ENCODE measurements at places on chromosomes 13 and 19.
A peak's percentile ranks its signal among the peaks of the same experiment; 100 is the strongest.

DNA sequence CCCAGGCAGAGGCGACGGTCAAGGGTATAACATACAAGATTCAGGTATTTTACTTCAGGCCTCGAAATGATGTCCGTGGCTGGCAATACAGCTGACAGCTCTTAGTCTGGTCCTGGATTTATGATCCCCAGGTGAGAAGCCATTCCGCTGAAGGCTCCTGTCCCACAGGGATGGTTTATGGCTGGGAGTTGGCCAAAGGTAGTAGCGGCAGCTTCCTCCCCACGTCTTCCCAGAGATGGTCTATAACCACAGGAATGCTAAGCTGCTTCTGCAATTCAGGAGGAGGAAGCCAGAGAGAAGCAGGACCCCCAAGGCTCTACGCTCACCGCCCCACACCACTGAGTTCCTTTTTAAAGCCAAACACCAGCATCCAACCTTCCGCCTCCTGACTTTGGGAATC, 27.1 kb downstream of the OLFM2 start:
- no peak for DNase-seq

DNA sequence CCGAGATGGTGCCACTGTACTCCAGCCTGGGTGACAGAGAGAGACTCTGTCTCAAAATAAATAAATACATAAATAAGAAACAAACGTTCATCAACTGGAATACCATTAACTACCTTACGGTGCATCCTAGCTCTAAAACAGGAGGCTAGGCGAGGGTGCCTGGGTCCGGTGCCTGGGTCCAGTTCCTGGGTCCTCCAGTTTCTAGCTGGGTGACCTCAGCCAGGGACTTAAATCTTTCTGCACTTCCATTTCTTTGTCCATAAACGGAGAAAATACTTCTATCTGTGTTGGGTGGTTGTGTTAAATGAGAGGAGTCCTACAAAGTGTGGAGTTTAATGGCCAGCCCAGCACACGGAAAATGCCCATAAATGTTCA, 34.0 kb downstream of the RFX2 start:
- no peak for DNase-seq

DNA sequence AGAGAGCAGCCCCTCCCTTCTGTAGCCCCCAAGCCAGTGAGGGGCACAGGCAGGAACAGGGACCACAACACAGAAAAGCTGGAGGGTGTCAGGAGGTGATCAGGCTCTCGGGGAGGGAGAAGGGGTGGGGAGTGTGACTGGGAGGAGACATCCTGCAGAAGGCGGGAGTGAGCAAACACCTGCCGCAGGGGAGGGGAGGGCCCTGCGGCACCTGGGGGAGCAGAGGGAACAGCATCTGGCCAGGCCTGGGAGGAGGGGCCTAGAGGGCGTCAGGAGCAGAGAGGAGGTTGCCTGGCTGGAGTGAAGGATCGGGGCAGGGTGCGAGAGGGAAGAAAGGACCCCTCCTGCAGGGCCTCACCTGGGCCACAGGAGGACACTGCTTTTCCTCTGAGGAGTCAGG, 4.2 kb downstream of the KLK3 start:
- DNase-seq: no peak

DNA sequence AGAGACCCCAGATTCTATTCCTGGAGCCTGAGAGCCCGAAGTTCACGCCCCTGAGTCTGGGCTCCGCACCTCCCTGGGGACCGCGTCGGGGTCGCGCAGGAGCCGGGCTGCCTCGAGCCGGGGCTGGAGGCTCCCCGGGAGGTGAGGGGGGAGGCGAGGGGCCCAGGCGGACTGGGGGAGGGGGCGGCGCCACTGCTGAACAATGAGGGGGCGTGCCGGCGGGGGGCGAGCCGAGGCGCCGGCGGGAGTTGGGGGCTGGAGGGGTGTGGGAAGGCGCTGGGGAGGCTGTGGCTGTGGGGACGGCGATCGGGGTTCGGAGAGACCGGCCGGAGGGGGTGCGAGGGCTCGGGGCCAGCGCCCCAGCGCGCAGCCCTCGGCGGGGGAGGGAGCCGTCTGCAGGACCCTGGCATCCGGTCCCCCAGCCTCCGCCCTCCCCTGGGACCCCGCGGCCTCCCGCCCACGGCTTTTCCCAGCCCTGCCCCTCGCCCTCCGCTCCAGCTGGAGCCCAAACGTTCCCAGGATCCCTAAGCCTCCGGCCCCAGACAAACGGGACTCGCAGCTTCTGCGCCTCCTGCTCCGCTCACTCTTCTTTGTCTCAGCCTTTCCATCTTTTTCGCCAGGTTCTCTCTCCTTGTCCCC, 922 bp downstream of the PLEKHG2 start:
- DNase-seq: no peak

- DNase-seq: no peak
These were observed 72.0 kb upstream of the KCTD15 start for GRCh38 chr19:33724721-33725060.

DNA sequence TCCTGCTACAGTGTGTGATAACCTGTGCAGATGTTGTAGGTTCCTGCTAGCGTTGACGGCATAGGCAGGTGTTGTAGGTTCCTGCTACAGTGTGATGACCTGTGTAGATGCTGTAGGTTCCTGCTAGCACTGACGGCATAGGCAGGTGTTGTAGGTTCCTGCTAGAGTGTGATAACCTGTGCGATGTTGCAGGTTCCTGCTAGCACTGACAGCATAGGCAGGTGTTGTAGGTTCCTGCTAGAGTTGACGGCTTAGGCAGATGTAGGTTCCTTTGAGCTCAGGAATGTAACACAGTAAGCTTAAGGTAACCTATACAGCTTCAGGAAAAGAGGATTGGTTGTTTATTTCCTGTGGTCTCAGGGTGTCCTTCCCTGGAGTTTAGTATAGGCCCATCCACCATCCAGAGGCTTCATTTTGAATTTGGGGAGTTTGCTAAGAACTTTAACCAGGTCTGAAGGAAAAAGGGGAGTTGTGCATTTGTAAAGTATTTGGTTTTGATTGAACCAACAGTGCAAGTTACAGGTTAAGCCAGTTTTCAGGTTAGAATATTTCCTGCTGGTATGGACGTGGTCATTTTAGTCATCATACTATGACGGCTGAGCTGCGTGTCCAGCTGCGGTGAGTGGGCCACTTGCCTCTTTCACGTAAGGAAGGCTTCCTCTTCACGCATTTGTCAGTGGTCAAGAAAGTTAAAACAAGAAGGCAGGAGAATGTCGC, 53.8 kb downstream of the ATP11A start:
- no peak for DNase-seq

GRCh38 chr13:97174638-97175037, 47.5 kb upstream of the MBNL2 start:
- no peak for DNase-seq

- no peak for DNase-seq
These were observed 70.7 kb upstream of the MYCBP2 start for GRCh38 chr13:77397636-77398035.

DNA sequence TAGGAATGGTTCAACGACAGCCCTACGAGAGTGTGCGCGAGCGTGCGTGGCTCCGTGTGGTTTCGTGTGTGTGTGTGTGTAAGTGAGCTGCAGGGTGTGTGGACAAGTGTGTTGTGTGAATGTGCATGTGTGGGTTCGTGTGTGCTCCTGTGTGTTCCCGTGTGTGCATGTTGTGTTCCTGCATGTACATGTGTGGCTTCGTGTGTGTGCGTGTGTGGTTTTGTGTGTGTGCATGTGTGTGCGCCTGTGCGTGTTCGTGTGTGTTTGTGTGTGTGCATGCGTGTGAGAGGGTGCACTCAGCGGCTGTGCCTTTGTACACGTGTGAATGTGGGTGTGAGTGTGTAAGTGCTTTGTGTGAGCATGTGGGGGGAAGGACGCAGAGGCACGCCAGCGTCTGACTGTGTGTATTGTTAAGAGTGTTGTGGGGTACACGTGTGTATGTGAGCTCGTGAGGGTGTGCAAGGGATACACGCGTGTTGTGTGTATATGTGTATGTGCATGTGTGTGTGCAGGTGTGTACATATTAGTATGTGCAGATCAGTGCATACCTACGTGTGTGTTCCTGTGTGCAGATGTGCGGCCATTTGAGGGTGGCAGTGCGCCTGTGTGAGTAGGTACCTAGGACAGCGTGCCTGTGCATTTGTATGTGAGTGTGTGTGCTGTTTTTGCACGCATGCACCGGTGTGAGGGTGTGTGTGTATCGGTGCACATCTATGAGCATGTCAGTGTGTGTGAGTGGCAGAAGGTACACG, 24.3 kb upstream of the ONECUT3 start:
- no peak for DNase-seq

- no peak for DNase-seq
These were observed 120.4 kb downstream of the FOXO1 start for GRCh38 chr13:40546047-40546446.

DNA sequence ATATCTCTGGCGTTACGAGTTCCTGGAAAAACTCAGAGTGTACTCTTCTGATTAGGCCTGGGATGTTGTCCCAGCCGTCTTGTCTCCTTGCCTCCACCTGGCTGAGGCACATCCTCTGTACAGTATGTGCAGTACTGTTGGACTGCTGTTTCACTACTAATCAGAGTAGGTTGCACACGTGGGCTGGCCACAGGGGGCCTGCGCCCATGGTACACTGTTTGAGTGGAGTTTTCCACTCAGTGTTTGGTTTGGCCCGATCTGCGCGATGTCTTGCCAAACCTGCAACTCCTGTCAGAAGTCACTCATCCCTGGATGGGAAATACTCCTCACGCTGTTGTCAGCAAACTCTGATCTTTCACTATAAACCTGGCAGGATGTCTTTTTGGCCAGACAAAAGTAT, 189.6 kb upstream of the CSNK1A1L start:
- no peak for DNase-seq

- no peak for DNase-seq
These were observed 5.8 kb downstream of the EIF3K start for GRCh38 chr19:38624822-38625221.

DNA sequence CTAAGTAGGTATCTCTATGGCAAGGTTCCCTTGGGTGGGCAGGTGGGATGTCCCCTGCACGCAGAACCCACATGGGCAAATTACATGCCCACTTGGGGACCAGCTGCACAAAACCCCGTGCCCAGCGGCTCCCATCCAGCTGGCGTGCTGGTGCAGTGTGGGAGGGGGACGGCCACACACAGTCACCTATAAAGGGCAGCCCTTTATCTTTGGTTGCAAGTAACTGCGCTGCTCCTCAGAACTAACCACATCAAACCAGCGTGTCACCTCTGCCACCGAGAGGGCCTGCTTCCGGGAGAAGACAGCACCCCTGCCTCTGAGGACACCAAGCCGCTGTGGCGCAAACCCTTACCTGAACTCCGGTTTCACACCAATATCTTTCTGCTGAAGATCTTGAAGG, 32.2 kb downstream of the ANKRD27 start:
- DNase-seq: peak; percentile 66

GRCh38 chr19:51094696-51095279, 12.1 kb upstream of the KLK14 start:
- DNase-seq: peak; percentile 41

- no peak for DNase-seq
These were observed 8.6 kb upstream of the MKNK2 start for GRCh38 chr19:2059422-2060201.

DNA sequence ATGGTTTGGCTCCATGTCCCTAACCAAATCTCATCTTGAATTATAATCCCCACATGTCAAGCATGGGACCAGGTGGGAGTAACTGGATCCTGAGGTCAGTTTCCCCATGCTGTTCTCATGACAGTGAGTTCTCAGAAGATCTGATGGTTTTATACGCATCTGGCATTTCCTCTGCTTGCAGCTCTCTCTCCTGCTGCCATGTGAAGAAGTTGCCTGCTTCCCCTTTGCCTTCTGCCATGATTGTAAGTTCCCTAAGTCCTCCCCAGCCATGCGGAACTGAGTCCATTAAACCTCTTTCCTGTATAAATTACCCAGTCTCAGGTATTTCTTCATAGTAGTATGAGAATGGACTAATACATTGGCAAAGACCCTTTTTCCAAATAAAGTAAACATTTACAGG, 96.8 kb downstream of the TSHZ3 start:
- no peak for DNase-seq

- no peak for DNase-seq
These were observed 82.0 kb downstream of the MYO16 start for GRCh38 chr13:108711386-108711785.

- no peak for DNase-seq
These were observed 14.3 kb downstream of the ACTL9 start for GRCh38 chr19:8684001-8684902.

GRCh38 chr19:48955308-48955958, 758 bp downstream of the BAX start:
- no peak for DNase-seq

- DNase-seq: peak; percentile 71
These were observed at the start of gene ZNF350 for GRCh38 chr19:51986309-51987291. Gene ZNF350 (minus strand): TSS chr19:51986840. CDS start chr19:51974360, 12,480 bp downstream.

All from activated CD4-positive, CD25-positive, alpha-beta regulatory T cell treated with anti-CD3 and anti-CD28 coated beads, Interleukin-2, amount 50 U/mL, for 72 hours (primary cell).